ENCODE measurements at places on chromosomes 11 and 22.

GRCh38 chr11:113567867-113568544, 92.8 kb upstream of the DRD2 start:
- no peak for DNase-seq

- no peak for DNase-seq
These were observed 38.6 kb downstream of the GGTLC2 start for GRCh38 chr22:22682807-22683667.

GRCh38 chr11:116366980-116367645, 405.7 kb downstream of the BUD13 start:
- DNase-seq = no peak

DNA sequence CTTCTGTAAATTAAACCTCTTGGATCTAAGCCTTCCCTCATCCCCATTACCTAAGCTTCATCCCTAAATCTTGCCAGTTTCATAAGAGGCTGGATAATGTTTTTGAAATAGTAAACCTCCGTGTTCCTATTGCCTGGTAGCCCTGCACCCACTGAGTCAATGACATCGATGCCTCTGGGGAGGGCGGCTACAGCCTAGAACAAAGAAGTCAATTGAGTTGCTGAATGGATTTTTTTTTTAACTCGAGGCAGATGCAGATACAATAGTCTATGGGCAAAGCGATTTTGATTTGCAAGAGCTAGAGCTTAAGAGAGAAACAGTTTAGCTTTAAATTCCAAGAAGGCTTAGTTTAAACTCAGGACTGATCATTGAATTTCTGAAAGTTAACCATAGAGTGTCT, 121.3 kb downstream of the NECTIN1 start:
- DNase-seq = no peak

DNA sequence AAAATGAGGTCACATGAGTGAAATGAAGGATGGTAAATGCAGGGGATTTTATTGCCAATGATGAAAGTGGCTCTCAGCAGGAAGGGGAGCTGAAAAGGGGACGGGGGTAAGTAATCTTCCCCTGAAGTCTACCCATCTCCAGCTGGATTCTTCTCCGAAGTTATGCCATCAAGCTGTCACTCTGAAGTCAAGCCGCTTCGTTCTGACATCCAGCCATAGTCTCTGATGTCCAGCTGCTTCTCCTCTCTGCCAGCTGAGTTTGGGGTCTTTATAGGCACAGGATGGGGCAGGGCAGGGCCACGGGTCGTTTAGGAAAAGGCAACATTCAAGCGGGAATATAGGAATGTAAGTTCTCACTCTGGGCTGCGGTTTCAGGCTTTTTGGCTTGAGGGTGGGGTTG, 181.9 kb upstream of the ANO3 start:
- DNase-seq = no peak

DNA sequence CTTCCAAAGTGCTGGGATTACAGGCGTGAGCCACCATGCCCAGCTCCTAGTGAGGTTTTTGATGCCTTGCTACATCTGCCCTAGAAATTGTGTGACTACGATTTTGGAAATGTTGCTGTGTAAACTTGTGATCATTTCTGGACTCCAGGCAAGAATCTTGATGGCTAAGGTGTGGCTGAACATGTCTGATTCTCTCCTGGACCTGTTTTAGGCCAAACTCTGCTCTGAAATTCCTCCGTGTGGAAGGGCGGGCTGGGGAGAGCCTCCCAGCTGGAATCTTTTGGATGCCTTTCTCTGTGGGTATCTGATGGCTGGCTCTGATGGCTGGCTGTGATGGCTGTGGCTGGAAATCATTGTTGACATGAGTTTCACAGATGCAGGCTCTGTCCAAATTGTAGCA, 8.2 kb downstream of the PNPLA3 start:
- DNase-seq = no peak

DNA sequence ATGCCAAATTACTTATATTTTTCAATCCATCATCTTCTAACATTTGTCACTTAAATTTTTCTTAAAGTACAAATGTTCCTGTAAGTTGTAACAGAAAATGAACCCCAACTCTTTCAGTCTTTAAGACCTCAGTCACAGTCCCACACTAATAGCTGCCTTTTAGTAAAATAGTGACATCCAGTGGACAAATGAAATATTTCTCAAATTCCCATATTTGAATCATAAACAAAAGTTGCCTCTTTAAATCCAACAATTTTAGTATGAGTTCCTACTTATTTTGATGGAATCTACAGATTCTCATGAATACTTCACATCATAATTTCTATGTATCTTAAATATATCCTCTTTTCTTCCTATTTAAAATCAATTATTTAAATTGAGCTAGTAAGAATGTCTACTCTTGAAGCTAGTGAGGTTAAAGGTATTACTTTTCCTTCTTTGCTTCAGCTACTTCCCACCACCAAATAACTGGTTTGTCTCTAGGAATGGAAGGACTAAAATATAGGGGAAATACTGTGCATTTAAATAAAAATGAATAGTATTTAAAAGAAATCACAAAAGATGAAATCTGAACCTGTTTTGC, 9.2 kb downstream of the LIN7C start:
- DNase-seq = no peak

DNA sequence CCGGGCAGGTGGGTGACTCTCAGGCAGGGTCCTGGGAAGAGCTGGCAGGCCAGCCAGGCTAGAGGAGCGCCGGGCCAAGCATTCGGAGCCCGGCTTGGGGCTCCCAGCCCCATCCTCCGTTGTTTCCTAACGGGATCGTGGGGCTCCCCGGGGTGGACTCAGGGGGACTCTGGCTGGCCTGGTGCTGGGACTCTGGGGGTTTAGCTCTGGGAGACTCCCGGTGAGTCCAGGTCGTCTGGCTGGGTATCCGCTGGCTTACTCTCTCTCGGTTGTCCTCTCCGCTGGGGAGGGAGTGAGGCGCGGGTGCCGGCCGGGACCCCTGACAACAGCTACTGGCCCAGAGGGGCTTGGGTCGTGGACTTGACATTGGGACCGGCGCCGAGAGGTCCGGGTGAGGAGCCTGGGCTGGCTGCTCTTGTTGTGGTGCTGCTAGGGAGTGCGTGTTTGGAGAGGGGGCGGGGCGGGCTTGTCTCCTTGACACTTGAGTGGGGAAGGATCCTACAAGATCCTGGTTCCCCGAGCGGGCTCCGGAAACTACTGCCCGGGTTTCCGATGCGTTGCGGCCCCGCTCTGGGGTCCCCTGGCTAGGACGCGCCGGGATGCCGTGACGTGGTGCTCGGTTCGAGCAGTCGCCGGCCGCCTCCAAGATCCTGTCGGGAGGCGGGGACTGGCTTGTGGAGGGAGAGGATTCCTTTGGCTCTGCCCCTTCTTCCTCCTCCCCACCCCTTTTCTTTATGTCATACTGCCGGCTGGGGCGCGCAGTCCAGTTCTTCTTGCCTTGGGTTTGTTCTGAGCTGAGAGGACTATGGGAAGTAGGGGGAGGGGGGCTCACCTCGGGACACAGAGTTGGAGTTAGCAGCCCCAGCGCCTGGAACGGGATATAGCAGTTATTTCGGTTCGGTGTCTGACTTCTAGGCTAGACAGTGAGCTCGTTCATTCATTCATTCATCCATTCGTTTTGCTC, 585 bp downstream of the EMSY start:
- DNase-seq = peak; percentile 81

DNA sequence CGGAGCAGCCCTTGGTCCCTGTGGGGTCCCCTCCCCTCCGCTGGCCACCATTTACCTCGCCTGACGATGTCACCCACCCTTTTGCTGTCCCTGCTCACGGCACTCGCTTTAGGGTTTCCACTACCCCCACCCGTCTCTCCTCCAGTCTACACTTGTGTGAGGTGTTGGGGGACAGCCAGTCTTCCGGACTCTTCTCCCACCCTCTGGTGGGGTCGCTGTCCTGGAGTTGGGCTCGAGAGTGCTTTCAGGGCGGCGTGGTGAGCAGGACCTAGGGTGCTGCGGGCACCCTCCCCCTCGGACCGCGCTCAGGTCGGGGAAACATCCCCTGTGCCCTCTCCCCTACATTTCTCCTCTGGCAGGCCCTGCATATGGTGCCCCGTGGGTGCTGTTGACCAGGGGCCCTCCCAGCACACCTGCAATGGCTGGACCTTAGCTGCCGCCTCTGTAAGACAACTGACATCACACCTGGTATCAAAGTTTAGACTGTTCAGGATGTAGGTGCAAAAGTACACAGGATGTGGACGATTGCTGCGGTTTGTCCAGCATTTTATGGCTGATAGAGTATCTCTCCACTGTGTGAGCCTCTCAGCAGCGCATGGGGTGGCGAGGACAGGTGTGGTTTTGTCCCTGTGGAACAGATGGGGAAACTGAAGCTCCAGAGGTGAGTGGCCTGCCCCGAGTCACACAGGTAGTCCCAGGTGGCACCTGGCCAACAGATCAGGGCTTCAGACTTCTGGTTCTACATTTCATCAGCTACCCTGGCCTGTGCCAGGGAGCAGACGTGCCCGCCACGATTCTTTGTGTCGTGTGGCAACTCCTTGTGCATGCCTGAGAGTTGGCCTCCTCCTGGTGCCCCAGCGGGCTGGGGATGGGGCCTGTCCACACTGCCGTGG, 1.2 kb downstream of the GRK2 start:
- no peak for DNase-seq

DNA sequence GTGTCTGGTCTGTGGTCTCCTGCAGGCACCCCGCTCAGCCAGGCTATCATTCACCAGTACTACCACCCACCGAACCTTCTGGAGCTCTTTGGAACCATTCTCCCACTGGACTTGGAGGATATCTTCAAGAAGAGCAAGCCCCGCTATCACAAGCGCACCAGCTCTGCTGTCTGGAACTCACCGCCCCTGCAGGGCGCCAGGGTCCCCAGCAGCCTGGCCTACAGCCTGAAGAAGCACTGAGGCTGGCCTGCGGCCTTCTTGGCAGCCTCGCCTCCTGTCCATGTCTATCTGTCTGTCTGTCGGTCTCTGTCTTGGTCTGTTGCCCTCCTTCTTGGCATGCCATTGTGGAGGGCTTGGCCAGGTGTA, 27.9 kb downstream of the INCENP start:
- no peak for DNase-seq

- DNase-seq = no peak
These were observed 15.0 kb downstream of the PTPRJ start for GRCh38 chr11:47995360-47995769.

DNA sequence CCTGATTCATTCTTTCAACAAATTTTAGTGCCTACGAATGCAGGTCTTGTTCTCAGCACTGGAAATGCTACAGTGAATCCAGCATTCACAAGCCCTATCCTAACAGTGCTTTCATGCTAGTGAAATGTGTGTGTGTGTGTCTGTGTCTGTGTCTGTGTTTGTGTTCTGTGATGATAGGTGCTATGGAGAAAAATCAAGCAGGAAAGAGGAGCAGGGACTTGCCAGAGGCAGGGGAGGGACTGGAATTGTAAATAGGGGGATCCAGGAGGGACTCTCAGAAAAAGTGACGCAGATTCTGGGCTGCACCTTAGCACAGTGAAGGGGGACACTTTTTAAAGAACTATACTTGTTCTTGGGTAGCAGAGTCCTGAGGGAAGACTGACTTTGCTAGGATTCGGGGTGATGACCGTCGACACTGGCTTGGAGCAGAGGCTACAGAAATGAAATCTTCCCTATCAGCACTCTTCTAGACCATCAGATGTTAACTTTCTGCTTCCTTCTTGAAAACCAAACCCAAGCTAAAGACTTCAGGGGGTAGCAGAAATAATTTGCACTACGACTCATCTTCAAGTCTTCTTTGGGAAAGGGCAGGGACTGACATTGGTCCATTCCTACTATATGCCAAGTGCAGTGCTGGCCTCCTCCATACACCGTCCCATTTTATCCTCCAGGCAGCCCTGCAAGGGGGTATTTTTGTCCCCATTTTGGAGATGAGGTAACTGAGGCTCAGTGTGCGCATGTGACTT, 39.3 kb upstream of the PTPRJ start:
- DNase-seq = no peak

- no peak for DNase-seq
These were observed 5.3 kb upstream of the JAML start for GRCh38 chr11:118230088-118230487.

- no peak for DNase-seq
These were observed 6.0 kb downstream of the SSTR3 start for GRCh38 chr22:37206118-37206840.

DNA sequence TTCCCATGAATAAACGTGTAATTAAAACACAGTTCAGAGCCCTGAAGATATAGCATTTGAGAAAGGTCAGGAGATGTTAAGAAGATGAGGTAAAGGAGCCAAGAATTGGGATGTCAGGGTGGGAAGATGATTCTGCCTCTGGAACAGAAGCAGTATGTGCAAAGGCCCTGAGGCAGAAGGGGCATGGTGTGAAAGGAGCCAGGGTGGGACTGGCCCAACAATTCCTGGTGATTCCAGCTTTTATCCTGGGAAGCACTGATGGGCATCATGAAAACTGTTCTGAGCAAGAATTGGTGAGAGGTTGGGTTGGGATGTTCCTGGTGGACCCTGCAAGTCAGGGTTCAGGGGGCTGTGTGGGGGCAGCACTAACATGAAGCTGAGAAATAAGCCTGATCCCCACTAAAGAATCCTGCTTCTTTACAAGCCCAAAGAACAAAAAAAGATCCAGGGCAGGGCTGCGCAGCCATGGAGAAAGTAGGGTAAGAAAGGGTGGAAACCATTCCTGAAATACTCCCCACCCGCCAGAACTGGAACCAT, 2.5 kb upstream of the FXYD6 start:
- DNase-seq = no peak

DNA sequence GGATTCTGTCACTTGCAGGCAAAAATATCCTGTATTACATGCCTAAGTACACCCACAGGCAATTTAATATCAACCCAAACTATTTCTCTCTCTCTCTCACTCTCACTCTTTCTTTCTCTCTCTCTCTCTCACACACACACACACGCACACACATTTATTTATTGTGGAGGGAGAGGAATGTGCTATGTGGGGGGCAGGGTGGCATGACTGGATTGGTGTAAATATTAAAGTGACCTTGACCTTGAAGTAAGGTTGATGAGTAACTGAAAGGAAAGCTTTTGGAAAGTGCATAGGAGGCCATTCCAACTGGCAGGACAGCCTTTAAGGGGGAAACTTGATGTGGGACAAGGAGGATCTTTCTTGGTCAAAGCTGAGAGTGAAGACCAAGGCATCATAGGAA, 589.7 kb upstream of the KIRREL3 start:
- no peak for DNase-seq

DNA sequence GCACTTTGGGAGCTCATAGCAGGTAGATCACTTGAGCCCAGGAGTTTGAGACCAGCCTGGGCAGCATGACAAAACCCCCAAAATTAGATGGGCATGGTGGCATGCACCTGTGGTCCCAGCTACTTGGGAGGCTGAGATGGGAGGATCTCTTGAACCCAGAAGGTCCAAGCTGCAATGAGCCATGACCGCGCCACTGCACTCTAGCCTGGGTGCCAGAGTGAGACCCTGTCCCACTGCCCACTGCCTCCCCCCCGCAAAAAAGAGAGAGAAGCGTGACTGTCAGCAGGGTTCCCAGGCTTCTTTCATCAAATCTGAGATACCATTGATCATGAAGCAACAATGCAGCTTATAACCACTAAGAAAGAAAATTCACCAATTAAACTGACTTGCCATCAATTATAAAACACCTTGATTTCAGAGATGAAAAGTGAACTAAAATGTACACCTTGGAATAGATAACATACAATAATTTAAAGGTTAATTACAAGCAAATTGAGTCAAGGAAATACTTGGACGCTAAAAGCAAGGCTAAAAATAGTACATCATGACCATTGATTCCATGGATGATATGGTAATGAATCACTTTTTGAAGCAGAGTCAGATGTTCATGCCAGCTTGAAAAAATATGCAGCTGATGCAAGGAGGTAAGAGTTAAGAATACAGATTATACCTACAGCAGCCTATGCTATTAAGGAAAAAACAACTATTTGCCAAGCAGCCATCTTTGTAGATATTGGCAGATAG, 90.8 kb upstream of the ALKBH3 start:
- no peak for DNase-seq

GRCh38 chr11:5038341-5038740, 8.0 kb upstream of the OR52J3 start:
- no peak for DNase-seq

Measured in heart right ventricle (tissue), 16 donors.